ENCODE measurements at places on chromosomes 11 and 22. TPM values are rescaled to one million over a fixed set of nuclear protein-coding genes. Genes with fewer than 3 reads are reported as not detected.

- H3K27ac ChIP-seq = peak within 1 kb of the TSS; percentile 82
- peak within 1 kb of the TSS; percentile 39 for H3K4me3 ChIP-seq
- peaks cover 18% of the 10 kb centered on the region for H3K4me1 ChIP-seq
- no peaks in the 10 kb centered on the region for H3K36me3 ChIP-seq
Measured at GRCh38 chr11:88174709-88175568, at the start of gene RAB38. RAB38 (minus strand) TSS chr11:88175443; CDS start chr11:88175384, 59 bp downstream.

FOLH1 gene
- 0.29 TPM for total RNA-seq

DNA sequence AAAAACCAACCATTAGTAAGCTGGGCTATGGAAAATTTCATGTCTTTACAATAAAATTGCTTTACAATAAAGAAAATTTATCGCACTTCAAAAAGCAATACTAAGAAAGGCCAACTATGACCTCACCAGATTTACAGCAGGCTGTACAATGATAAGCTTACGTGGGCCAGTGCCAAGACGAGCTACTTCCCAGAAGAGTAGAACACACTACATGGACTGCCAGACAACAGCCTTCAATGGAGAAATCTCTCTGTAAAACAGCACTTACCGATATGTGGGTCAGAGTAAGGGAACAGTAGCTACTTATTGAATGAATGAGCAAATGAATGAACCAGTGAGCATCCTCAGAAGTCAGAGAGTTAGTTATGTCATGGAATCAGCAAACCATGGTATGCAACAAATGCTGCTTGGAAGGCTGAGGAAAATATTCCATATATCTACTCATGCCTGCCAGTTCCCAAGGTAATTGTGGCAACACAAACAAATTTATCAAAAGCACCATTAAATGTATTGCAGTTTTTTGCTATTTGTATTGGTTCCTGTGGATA, 74.4 kb downstream of the SLC36A4 start:
- DNase-seq = no peak
- no peak overlapping the region for H3K27ac ChIP-seq
- H3K4me3 ChIP-seq = no peak overlapping the region
- no peaks in the 10 kb centered on the region for H3K4me1 ChIP-seq

DNA sequence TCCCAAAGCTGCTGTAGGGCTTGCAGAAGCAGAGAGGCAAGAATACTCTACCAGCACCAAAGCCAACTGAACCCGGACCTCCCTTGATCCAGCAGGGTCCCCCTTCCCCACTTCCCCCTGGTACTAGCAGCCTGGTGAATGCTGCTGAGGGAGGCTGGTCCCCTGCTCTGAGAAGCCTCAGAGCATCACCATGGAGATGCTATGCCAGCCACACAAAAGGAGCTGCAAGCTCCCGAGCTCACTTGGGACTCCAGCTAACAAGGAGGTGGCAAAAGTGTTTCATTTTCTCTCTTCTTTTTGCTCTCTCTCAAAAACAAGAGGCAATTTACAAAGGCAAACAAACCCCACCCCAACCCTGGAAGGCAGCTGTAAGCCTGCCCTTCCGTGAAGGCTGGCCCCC, 509.8 kb downstream of the BUD13 start:
- H3K4me1 ChIP-seq = no peaks in the 10 kb centered on the region
- no peak overlapping the region for H3K4me3 ChIP-seq
- H3K36me3 ChIP-seq = no peaks in the 10 kb centered on the region
- H3K27me3 ChIP-seq = no peaks in the 10 kb centered on the region
- DNase-seq = no peak

DNA sequence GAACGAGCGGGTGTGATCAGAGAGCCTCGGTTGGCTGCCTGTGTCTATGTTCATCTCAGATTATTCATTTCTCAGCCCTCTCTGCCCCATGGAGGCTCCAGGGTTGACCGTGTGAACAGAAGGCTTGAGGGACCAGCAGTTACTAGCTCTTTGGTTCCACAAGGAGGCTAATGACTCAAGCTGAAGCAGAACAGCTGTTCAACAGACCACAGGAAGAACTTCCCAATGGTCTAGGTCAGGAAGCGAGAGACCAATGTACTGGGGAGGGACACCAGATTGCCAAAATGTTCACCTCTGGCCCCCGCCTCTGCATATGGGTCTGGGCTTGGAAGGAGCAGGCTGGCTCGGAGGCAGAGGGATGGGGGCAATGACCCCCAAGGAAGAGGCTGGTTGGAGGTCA, 14.7 kb upstream of the PDE2A start:
- no peaks in the 10 kb centered on the region for H3K4me1 ChIP-seq
- H3K36me3 ChIP-seq = peaks cover 56% of the 10 kb centered on the region
- DNase-seq = no peak
- no peak overlapping the region for H3K27ac ChIP-seq
- H3K4me3 ChIP-seq = no peak overlapping the region
- H3K27me3 ChIP-seq = no peaks in the 10 kb centered on the region

- no peak overlapping the region for H3K27ac ChIP-seq
- no peak overlapping the region for H3K4me3 ChIP-seq
- no peaks in the 10 kb centered on the region for H3K4me1 ChIP-seq
- no peaks in the 10 kb centered on the region for H3K27me3 ChIP-seq
- H3K36me3 ChIP-seq = no peaks in the 10 kb centered on the region
Measured at GRCh38 chr11:71266114-71266833, 13.9 kb upstream of the SHANK2 start.

GRCh38 chr22:37639771-37640590, 512 bp downstream of the SH3BP1 start:
- peak overlapping the region; percentile 47 for H3K4me3 ChIP-seq
- H3K27ac ChIP-seq = no peak overlapping the region
- peaks cover 7% of the 10 kb centered on the region for H3K4me1 ChIP-seq
- H3K27me3 ChIP-seq = no peaks in the 10 kb centered on the region
- H3K36me3 ChIP-seq = no peaks in the 10 kb centered on the region
- no peak for DNase-seq

- no peaks in the 10 kb centered on the region for H3K4me1 ChIP-seq
- no peak overlapping the region for H3K4me3 ChIP-seq
- H3K27ac ChIP-seq = no peak overlapping the region
- H3K27me3 ChIP-seq = no peaks in the 10 kb centered on the region
- DNase-seq = no peak
Measured at GRCh38 chr11:28505232-28505631, 397.0 kb downstream of the METTL15 start.

DNA sequence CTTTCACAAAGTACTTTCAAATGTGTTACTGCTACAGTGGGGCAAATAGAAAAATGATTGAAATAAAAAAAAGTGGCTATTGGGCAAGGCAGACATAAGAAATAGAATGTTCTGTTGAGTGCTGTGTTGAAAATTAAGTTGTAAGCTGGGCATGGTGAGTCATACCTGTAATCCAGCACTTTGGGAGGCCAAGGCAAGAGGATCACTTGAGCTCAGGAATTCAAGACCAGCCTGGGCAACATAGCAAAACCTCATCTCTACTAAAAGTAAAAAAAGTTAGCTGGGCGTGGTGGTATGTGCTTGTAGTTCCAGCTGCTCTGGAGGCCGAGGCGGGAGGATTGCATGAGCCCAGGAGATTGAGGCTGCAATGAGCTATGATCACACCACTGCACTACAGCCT, 26.9 kb upstream of the LDHA start:
- no peak overlapping the region for H3K4me3 ChIP-seq
- H3K27ac ChIP-seq = no peak overlapping the region
- no peak for DNase-seq

TPBGL gene
- 0.79 TPM for total RNA-seq

DNA sequence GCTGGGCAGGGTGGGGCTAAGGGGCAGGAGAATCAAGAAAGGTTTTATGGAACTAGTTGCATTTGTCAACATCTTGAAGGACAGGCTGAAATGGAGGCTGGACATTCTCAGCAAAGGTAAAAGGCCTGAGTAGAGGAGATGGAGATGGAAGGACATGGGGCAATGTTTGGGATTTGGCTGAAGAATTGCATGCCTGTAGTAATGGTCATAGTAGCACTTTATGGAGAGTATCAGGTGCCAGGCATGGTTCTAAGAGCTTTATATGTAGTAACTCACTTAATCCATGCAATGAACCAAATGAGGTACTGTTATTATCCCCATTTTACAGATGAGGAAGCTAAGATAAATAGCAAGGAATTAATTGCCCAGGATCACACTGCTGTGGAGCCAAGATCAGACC, 23.9 kb downstream of the BMAL1 start:
- DNase-seq = no peak
- no peaks in the 10 kb centered on the region for H3K27me3 ChIP-seq
- peaks cover 80% of the 10 kb centered on the region for H3K4me1 ChIP-seq
- H3K4me3 ChIP-seq = no peak overlapping the region
- no peak overlapping the region for H3K27ac ChIP-seq

DNA sequence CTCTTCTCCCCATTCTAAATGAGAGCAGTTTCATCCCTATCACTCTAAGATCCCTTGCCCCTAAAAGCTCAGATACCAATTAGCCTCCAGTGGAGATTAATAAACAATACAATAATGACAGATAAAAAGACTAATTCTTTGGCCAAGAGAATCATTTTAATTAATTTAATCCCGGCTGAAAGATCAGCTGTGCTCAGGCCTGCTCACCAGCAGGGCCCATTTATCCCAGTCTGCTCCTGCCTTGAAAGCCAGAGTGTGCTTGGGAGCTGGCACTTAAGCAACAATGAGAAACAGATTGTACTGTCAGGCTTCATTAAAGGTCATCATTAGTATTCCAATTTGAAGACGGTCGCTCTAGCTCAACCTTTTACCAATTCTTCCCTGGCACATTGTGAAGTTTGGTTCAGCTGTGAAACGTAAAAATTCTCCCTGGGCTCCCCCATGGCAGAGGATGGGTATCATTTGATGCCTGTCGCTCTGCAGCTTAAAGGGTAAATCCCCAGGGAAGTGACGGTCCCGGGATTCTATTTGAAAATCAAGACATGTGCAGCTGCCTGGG, 36.1 kb upstream of the HTATIP2 start:
- no peak overlapping the region for H3K27ac ChIP-seq
- DNase-seq = no peak
- H3K4me1 ChIP-seq = no peaks in the 10 kb centered on the region
- no peaks in the 10 kb centered on the region for H3K36me3 ChIP-seq
- no peaks in the 10 kb centered on the region for H3K27me3 ChIP-seq

GRCh38 chr11:128968916-128969315, 26.2 kb upstream of the TP53AIP1 start:
- no peak overlapping the region for H3K27ac ChIP-seq
- H3K27me3 ChIP-seq = no peaks in the 10 kb centered on the region
- H3K4me1 ChIP-seq = no peaks in the 10 kb centered on the region
- H3K4me3 ChIP-seq = no peak overlapping the region

RIN1 gene
- 1.3 TPM for total RNA-seq

MS4A15 gene
- not detected for total RNA-seq

SHANK2 gene
- 82.6 TPM for total RNA-seq

GRAMD1B gene
- total RNA-seq = 7.0 TPM

GRCh38 chr11:71948314-71949027, 19.6 kb downstream of the RNF121 start:
- DNase-seq = peak; percentile 17
- peaks cover 17% of the 10 kb centered on the region for H3K4me1 ChIP-seq
- no peak overlapping the region for H3K27ac ChIP-seq
- no peaks in the 10 kb centered on the region for H3K27me3 ChIP-seq

GRCh38 chr22:22709719-22710445, 65.5 kb downstream of the GGTLC2 start:
- no peak overlapping the region for H3K27ac ChIP-seq
- no peaks in the 10 kb centered on the region for H3K27me3 ChIP-seq
- no peaks in the 10 kb centered on the region for H3K4me1 ChIP-seq

RASD2 gene
- 1.3 TPM for total RNA-seq

GRCh38 chr11:102868339-102868738, 6.4 kb downstream of the MMP12 start:
- no peak for DNase-seq
- H3K36me3 ChIP-seq = no peaks in the 10 kb centered on the region
- H3K4me3 ChIP-seq = no peak overlapping the region
- H3K4me1 ChIP-seq = no peaks in the 10 kb centered on the region
- H3K27me3 ChIP-seq = no peaks in the 10 kb centered on the region

GRCh38 chr11:105230586-105230985, 91.0 kb upstream of the CARD18 start:
- no peak for DNase-seq
- no peaks in the 10 kb centered on the region for H3K4me1 ChIP-seq
- H3K4me3 ChIP-seq = no peak overlapping the region

DNA sequence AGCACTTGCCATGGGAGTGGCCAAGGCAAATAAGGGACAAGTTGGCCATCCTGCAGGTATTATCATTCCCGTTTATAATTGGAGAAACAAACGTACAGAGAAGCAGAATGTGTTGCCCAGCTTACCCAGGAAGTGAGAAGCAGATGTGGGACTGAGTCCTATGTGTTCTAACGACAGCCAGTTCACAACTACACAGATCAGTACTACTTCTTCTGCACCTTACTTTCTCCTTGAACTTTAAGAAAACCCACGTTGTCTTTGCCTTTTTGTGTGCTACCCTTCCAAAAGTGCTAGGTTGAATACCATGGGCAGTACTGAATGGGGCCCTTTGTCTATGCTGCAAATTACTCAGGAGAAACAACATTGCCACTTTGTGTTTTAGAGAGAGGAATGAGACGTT, 62.8 kb upstream of the BLID start:
- H3K36me3 ChIP-seq = no peaks in the 10 kb centered on the region
- peaks cover 29% of the 10 kb centered on the region for H3K4me1 ChIP-seq
- no peak overlapping the region for H3K27ac ChIP-seq
- no peaks in the 10 kb centered on the region for H3K27me3 ChIP-seq

DNA sequence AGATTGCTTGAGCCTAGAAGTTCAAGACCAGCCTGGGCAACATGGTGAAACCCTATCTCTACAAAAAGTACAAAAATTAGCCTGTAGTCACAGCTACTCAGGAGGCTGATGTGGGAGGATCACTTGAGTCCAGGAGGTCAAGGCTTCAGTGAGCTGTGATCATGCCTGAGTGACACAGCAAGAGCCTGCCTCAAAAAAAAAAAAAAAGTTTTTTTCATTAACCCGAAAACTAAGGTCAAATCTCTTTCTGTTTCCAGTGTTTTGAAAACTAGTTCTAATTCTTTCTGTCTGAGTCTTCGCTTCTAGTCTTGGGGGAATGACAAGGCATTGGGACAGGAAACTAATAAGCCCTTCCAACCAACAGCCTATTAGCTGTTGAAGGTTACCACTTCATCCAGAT, 57.6 kb downstream of the LIF start:
- DNase-seq = no peak
- H3K27ac ChIP-seq = no peak overlapping the region
- no peak overlapping the region for H3K4me3 ChIP-seq

DNA sequence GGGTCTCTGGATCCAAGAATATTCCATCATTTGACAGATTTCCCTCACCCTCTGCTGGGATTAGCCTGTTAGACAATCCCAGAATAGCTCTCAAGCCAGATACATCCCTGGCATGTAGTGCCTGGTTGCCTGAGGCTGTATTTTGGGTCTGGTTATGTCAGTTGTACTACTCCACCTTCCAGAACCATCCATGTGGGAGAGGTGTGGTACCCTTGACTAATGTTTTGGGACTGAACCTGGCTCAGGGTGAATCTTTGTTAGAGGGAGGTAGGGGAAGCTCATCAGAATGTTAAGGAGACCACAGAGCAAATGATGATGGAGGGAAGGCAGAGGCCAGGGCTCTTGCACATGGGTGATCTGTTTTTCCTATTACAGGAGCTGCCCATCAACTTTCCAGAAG, 5.2 kb downstream of the C11orf52 start:
- H3K4me1 ChIP-seq = peaks cover 33% of the 10 kb centered on the region
- peak overlapping the region; percentile 83 for H3K27ac ChIP-seq
- no peaks in the 10 kb centered on the region for H3K36me3 ChIP-seq
- DNase-seq = no peak
- no peaks in the 10 kb centered on the region for H3K27me3 ChIP-seq

- H3K27me3 ChIP-seq = no peaks in the 10 kb centered on the region
- H3K27ac ChIP-seq = no peak overlapping the region
- no peaks in the 10 kb centered on the region for H3K36me3 ChIP-seq
- H3K4me1 ChIP-seq = peaks cover 15% of the 10 kb centered on the region
Measured at GRCh38 chr11:43542750-43543712, 137.5 kb upstream of the HSD17B12 start.
